Esophagus mucosa (tissue), 1 donor: ENCODE measurements at places on chromosomes 11 and 22. TPM values are rescaled to one million over a fixed set of nuclear protein-coding genes. Genes with fewer than 3 reads are reported as not detected.

KLHL35 gene
- 0.84 TPM for total RNA-seq

DNA sequence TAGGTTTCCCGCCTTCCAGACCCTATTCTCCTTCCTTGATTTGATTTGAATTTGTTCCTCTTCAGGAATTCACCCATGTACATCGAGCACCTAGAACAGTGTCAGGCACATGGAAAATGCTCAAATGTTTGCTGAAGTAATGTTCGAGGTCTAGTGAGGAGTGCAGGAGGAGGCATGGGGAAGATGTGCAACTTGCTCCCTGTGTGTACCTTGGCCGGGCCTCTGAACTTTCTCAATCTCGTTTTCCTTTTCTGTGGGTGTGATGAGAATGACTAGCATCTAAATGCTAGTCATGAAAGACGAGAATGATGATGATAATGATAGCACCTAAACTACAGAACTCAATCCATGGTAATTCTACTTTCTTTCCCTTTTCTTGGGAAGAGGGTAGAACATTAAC is 279.1 kb upstream of the PLET1 start:
- no peak for ATAC-seq

DNA sequence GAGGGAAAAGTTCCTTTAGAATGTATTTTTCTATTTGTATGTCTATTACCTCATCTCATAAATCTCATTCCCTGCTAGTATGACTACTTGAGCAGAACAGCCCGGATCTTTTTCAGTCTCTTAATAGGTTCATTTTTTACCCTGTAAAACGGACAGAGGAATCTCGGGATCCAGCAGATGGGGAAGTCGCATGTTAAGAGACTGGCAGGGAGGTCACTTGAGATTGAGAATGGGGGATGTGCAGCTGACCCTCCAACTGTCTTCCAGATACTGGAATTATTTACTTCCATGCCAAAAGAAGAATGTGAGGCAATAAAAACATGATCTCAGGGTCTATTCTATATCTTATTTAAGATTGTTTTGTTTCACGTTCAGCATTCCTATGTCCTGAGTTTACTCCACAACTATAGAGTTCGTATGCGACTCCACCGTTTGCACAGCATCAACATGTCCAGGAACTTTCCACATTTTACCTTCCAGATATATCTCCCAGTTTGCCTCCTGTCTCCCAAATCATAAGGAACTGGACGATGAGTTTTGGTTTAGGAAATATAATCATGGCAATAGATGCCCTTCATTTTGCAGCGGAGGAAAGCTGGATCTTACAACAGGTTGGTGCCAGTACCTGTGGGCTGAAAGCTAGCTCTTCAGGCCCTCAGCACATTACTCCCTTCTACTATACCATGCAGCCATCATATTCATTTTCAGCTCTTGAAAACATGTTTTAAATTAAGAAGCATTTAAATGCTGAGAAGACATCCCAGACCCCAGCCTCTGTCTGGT is 181.5 kb downstream of the MAML2 start:
- ATAC-seq = no peak

TPCN2 gene
- total RNA-seq = 6.6 TPM

B4GAT1 gene
- total RNA-seq = 3.5 TPM
